MG63 (cell line): ENCODE measurements at places on chromosomes 5 and 9.

- DNase-seq = no peak
Measured at GRCh38 chr9:71119746-71120145, 1.7 kb downstream of the TRPM3 start.

GRCh38 chr5:4348919-4349318, 753.3 kb downstream of the IRX1 start:
- DNase-seq = no peak

- peak; percentile 59 for DNase-seq
Measured at GRCh38 chr5:1140171-1140817, 28.4 kb upstream of the SLC12A7 start.

DNA sequence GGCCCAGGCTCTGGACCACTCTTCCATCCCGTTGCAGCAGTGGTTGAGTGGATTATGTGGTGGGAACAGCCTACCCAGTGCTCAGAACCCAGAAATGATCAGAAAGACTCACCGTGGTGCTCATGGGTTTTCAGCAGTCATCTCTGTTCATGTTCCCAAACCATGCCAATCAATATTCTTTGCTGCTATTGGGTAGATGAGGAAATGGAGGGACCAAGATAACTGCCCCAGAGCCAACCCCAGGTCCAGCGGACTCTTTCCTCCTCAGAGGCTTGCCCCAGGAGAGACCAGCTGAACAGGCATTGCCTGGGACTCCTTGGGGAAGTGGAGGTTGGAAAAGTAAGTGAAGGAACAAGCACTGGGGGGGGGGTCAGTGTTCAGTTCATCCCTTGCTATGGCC, 38.1 kb downstream of the ALG2 start:
- DNase-seq = no peak

GRCh38 chr9:138080979-138081378, 203.4 kb downstream of the CACNA1B start:
- no peak for DNase-seq

GRCh38 chr5:61638476-61638875, 306.4 kb downstream of the ZSWIM6 start:
- DNase-seq = peak; percentile 17

- no peak for DNase-seq
Measured at GRCh38 chr5:173119719-173120118, 24.6 kb upstream of the BNIP1 start.

DNA sequence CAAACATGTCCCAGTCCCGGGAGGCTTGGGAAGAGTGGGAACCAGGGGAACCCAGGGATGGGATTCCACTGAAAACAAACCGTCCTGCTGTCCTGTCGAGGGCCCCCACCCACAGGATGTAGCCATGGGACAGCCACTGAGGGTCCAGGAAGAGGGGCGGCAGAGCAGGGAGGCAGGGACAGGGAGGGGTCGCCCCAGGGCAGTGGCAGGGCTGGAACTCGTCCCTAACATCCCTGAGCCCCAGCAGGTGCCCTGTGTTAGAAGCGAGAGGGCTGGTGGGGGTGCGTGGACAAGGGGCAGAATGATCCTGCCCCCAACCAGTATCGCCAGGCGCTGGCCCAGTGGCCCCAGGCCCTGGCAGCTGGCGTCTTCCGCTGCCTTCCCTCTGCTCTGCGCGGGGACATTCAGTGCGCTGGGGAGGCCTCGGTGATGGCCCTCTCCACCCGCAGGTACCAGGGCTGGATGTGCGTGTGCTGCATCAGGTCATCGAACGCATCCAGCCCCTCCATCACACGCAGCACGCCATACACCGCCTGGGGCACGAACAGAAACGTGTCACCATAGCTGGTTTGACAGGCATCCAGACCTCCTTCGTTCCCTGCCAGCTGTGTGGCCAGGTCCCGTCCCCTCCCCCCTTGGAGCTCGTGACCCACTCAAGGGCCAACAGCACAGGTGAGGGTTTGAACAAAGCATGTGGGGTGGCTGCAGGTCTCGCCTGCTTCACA, 6.6 kb downstream of the PTGES2 start:
- no peak for DNase-seq

GRCh38 chr9:91297306-91297705, 64.4 kb downstream of the AUH start:
- no peak for DNase-seq

DNA sequence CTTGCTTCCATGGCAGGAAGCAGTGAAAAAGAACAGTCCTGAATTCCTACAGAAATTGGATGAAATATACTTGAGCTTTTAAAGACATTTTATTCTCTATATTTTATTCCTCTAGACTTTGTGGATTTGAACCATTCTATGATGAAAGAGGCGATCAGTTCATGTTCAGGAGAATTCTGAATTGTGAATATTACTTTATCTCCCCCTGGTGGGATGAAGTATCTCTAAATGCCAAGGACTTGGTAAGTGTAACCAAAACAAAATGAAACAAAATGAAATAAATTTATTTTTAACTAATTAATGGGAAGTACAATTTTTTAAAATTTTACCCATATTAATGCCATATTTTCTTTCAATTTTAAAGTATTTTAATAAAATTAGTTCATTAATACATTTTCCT, 34.1 kb downstream of the STARD4 start:
- DNase-seq = no peak

DNA sequence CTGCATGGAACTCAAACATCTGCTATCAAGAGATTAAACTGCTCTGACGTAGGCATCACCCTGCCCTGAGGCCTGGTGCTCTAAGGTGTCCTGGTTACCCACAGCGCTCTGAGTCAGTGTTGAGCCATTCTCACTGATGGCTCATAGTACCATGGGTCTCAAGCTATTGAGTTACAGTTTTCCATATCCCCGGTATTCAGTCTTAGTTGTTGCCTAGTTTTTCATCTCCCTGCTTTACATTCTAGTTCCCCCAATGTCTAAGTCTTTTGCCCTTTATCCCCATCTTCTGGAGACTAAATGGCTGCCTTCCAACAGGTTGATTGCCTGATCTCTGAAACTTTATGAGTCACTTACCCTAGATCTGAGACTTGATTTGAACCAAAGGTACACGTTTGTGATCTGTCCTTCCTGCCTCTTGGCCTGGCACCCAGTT, 161.2 kb upstream of the PTGER4 start:
- DNase-seq = peak; percentile 1

DNA sequence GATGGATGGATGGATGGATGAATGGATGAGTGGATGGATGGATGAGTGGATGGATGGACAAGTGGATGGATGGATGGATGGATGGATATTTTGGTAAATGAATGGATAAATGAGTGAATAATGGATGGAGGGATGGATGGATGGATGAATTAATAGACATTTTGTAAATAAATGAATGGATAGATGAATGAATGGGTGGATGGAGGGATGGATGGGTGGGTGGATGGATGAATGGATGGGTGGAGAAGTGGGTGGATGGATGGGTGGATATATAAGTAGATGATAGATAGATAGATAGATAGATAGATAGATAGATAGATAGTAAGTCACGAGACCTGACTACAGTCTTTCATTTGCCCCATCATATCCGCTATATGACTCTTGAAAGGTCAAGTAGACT, 82.7 kb upstream of the OLFM1 start:
- no peak for DNase-seq

DNA sequence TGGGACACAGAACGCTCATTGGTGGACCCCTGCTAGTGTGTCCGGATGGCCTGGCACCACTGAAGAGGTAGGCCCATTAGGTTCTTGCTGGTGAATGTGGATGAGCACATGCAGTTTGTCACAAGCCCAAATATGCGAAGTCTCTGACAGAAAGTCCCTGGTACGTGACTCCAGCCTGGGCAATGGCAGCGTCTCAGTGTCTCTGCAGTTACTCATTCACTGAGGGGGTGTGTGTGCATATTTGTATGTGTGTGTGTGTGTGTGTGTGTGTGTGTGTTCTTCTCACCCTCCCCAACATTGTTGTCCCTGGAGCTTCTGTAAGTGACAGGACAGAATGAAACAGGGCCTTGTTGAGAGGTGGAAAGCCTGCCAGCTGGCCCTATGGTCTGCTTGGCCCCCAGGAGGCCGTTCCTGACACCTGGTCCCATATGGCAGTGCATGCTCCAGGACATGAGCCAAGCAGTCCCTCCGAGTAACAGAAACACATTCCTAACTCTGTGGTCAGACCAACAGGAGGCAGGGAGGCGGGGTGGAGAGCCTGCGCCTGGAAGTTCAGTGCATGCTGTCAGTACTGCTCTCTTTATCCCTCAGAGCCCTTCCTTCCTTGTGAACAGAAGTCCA, 169.9 kb downstream of the SLC28A3 start:
- DNase-seq = peak; percentile 94

- DNase-seq = no peak
Measured at GRCh38 chr5:83711982-83712601, 8.6 kb downstream of the HAPLN1 start.

- no peak for DNase-seq
Measured at GRCh38 chr9:101201630-101202029, 173.1 kb downstream of the PLPPR1 start.

- DNase-seq = peak; percentile 36
Measured at GRCh38 chr9:124602204-124602603, 95.0 kb upstream of the NR5A1 start.

DNA sequence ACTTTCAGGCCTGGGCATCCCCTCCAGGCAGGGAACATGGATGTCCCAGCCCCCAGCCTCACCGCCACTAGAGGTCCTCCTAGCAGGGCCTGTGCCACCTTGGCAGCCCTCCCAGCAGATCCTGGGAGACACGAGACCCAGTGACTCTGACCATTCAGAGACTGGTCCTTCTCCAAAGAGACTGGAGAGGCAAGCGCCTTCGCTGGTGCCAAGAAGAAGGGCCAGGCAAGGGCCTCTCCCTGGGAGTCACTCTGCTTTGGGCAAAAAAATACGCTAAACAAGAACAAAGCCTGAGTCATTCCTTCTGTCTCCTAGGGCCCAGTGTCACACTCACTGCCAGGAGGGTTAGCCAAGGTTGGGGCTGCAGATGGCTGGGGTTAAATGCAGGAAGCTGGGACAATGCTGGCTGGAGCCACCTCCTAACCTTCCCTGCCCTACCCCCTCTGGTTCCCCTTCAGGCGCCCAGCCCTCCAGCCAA, 35.3 kb upstream of the SMIM23 start:
- peak; percentile 99 for DNase-seq

DNA sequence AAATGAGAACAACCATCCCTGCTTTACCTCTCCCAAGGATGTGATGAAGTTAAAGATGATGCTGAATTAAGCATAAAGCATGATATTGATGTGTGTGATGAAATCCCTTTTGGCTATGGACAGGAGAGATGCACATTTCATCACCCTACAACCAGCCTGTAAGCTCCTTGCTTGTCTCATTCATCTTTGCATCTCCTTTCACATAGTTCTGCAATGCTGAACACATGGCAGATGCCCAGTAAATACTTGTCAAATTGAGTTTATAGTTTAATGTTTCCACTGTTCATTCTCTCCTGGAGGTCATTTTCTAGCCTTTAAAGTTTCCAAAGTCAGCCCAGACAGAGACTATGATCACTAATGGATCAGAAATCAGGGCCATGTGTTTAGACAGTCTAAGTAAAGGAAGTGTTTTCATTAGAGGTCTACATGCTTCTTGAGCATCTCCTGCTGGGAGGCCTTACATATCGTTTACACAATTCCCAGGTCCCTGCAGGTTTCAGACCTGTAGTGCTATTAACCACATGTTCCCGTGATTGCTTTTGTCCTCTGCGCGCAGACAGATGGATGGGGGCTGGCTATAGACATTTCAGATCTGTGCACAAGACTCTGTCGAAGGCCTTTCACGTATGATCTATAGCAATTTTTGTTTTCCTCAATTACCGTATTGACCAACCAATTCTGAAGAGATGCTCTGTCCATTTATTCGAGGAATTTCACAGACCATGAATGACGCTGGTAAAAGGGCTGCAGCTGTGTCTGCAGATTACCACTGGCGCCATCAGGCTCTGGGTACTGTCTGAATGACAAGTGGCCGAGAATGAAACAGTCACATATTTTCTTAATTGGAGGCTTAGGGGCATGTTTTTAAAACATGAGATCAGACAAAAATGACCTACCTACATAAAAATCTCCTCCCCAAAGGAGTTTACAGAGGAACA, 49.0 kb upstream of the CKMT2 start:
- DNase-seq = no peak
